Hematopoietic multipotent progenitor cell (in vitro differentiated cells): ENCODE measurements at places on chromosomes 5 and 9. TPM values are rescaled to one million over a fixed set of nuclear protein-coding genes. Genes with fewer than 3 reads are reported as not detected.

Gene PANK3
- total RNA-seq, result 12.4 TPM

DNA sequence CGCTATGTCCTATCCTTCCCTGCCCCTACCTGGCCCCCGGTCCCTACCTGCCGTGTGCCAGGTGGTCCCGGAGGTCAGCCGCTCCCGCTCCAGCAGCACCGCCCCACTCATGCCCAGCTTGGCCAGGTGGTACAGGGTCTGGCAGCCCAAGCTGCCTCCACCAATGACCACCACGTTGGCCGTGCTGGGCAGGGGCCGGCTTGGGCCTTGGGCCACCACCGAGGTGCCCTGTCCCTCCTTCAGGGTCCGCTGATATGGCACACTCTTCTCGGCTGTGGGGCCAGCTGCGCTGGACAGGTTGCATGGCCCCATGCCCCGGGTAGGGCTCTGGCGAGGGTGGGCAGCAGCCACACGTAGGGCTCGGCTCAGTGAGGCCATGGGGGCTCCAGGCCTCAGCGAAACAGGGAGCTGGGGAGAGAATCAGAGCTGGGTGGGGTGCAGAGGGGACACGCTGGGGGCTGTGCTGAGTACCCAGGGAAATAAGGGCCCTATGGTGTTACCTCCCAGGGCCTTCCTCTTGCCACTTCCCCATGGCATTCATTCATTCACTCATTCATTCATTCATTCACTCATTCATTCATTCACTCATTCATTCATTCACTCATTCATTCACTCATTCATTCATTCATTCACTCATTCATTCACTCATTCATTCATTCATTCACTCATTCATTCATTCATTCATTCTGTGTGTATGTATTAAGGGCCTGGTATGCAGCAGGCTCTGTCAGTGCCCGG is 4.2 kb downstream of the SARDH start:
- no peak for DNase-seq

- DNase-seq, result no peak
Measured at GRCh38 chr5:31273161-31273560, 79.7 kb downstream of the CDH6 start.

GRCh38 chr5:9877488-9877887 is 247.3 kb upstream of the TAS2R1 start:
- no peak for DNase-seq

- no peak for DNase-seq
Measured at GRCh38 chr5:68463606-68464005, 248.1 kb downstream of the PIK3R1 start.

Gene OR1J4
- under 0.01 TPM for total RNA-seq

- DNase-seq, result no peak
Measured at GRCh38 chr5:174292348-174292747, 246.8 kb downstream of the NSG2 start.

Gene BARX1
- total RNA-seq, result not detected

- peak; percentile 13 for DNase-seq
Measured at GRCh38 chr5:1763548-1763911, 36.1 kb downstream of the MRPL36 start.

DNA sequence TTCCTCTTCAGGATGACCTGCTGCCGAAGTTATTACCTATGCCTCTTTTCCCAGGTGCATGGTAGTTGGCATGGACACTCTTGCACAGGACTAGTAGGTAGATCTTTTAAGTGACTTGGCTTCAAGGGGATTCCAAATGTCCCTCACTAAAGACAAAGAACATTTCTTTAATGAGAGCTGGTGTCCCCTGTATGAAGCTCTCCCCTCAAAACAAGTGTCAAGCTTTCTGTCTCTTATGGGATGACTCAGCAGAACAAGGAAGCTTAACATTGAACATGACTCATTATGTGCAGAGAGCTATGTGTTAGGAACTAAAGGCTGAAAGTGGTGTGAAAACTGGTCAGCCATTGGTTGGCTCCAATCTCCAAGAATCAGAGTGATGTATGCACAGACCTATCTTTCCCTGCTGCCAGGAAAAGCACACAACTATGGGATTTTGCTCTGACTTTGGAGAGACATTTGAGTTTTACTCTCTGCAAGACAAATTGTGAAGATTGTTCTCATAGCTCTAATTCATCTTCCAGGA is 120.5 kb downstream of the PRDM6 start:
- no peak for DNase-seq

- DNase-seq, result no peak
Measured at GRCh38 chr9:136334541-136334940, 7.2 kb downstream of the GPSM1 start.
